Cerebellum (tissue), 4 donors: ENCODE measurements at places on chromosomes 3 and 15. TPM values are rescaled to one million over a fixed set of nuclear protein-coding genes. Genes with fewer than 3 reads are reported as not detected.

GLDN gene
- total RNA-seq, result 1.2 TPM

FBLN2 gene
- total RNA-seq, result 11.3 TPM

ANKUB1 gene
- total RNA-seq, result 0.36 TPM

TMOD2 gene
- total RNA-seq, result 105 TPM

HYAL3 gene
- total RNA-seq, result 4.2 TPM

TLR9 gene
- 0.09 TPM for total RNA-seq

DNA sequence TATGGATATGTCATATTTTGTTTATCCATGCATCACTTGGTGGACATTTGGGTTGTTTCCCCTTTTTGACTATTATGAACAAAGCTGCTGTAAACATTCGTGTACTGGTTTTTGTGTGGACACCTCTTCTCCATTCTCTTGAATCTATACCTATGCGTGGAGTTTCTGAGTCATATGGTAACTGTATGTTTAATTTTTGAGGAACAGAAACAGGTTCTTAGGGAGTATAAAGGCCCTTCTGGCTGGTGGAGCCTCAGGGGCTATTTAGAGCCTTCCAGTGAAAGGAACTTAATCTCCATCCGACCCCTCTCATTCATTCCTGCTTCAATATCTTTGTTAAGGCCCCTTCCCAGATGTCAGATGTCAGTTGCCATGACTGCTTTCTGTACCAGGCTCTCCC is 14.1 kb upstream of the CTXND1 start:
- no peak for DNase-seq

GRCh38 chr15:63478243-63478642 is 26.1 kb upstream of the USP3 start:
- DNase-seq, result no peak

GRCh38 chr3:178538056-178538455 is 1.8 kb downstream of the KCNMB2 start:
- no peak for DNase-seq

DNA sequence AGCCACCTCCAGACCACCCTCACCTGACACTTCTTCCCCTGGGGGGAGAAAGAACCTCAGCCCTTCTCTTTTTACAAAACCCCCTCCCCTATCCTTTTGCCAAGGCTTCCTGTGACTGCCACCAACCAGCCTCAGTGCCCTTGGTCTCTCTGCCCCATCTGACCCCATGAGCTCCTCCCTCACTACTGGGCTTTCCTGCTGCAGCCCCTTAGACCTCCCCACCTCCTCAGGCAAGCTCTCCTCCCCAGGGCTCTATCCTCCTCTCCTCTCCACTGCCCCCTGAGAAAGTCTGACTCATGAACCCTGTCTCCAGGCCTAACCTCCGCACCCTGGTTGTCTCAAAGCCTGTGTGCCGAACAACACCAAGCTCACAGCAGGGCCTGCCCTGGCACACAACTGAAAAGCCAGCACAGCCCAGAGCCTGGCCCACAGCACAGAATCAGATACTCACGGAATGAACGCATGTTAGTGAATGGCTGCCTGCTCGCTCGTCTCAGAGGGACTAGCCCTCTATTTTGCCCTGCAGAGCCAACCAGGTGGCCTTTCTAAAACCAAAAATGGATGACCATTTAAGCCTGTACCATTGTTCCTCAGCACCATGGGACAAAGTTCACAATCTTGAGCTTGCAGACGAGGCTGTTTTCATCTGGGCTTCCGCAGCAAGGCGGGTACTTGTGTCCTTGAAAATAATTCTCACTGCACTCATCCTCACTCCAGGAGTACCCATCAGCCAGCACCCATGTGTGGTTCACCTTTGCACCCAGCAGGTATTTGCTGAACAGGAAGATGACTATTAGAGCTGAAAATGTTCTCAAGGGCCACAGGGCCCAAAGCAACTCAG is 1.7 kb downstream of the CHDH start:
- DNase-seq, result peak; percentile 43

DNA sequence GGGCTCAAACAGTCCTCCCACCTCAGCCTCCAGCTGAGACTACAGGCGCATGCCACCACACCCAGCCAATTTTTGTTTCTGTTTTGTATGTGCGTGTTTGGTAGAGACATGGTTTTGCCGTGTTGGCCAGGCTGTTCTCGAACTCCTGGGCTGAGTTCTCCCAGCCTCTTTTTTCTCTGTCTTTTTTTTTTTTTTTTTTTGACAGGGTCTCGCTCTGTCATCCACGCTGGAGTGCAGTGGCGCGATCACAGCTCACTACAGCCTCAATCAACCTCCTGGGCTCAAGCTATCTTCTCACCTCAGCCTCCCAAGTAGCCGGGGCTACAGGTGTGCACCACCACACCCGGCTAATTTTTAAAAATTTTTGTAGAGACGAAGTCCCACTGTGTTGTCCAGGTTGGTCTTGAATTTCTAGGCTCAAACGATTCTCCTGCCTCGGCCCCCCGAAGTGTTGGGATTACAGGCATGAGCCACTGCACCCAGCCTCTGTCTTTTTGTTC is 867 bp upstream of the DCAF1 start:
- DNase-seq, result no peak

DNA sequence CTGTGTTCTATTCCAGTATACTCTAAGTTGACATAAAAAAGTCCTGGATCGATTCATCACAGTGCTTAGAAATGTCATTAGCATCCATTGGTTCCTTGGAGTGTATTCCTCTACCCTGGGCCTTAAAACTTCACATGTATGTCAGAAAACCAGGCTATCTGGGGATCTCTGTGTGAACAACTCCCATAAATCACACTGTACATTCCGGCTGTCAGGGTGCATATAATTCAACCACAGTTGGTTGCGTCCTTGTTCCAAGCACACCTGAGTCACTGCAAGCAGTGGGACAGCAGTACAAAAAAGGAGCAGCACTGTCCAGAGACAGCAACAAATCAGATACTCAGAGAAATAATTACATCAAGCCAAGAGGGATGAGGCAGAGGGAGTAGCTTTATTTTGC is 52.4 kb downstream of the PDZRN3 start:
- DNase-seq, result no peak

- DNase-seq, result no peak
Measured at GRCh38 chr15:47796830-47797229, 79.5 kb downstream of the SEMA6D start.

- no peak for DNase-seq
Measured at GRCh38 chr15:30865257-30865656, 38.5 kb upstream of the FAN1 start.

DNA sequence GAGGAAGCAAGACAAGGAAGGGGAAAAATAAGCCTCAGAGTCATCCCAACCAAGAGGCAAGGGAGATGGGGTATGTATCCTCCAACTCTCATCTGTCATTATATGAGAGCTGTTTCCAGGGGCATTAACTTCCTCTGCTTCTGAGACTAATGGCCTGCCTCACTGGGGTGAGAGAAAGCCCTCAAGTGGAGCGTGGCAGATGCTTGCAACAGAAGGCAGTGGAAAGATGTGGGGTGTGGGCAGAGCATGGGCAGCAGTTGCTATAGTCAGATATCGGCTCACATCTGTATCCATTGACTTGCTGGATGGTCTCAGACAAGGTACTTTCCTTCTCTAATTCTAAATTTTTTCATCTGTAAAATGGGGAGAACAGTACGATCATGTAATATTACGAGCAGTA is 81.7 kb upstream of the PLCL2 start:
- no peak for DNase-seq

DNA sequence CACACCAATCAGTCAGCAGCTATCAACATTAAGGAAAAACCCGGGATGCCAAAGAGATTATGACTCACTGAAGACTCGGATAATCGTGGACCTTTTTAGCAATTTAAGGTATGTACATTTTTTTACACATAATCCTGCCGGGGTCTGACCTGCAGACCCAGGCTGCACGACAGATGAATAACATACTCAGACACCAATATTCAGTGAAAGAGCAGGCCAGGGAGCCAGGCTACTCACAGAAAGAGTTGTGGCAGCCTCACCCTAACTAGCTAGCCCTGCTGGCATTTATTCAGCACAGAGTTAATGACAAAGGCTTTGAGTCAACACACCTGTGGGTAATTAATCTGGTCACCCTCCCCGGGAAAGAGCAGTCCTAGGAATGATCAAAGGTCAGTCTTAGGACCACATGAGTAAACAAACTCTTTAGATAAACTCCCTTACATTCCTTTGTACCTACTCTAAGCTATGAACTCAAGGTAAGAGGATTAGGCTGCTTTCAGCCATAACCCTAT is 727.5 kb downstream of the TBL1XR1 start:
- no peak for DNase-seq

GRCh38 chr3:64070704-64071103 is 47.4 kb upstream of the PSMD6 start:
- no peak for DNase-seq

DNA sequence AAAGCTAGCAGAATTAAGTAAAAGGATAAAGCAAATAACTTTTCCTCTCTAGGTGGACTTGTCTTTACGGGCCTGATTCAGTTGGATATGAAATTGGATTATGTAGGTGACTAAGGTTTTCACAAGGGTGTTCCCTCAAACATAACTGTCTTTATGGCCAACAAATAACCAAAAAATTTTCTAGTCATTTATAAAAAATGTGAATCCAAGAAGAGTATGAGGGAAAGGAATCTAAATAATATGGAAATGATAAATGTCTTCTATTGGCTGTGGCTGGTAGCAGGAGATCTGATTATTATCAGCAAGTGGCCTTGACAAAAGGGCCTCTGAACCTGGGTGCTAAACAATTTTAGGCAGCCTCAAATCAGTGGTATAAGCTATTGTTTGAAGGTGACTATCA is 594.0 kb upstream of the UBE2E2 start:
- no peak for DNase-seq

GRCh38 chr3:35965908-35966307 is 326.6 kb downstream of the ARPP21 start:
- DNase-seq, result peak; percentile 44

DNA sequence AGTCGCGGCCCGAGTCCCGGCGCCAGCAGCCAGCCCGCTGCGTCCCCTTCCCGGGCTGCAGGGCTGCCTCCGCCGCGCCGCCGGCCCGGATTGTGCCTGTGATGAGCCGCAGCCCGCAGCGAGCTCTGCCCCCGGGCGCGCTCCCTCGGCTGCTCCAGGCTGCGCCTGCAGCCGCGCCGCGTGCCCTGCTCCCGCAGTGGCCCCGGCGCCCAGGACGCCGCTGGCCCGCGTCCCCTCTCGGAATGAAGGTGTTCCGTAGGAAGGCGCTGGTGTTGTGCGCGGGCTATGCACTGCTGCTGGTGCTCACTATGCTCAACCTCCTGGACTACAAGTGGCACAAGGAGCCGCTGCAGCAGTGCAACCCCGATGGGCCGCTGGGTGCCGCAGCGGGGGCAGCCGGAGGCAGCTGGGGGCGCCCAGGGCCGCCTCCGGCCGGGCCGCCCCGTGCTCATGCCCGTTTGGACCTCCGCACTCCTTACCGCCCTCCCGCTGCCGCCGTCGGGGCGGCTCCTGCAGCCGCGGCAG is 1.2 kb downstream of the CHST2 start:
- no peak for DNase-seq

DNA sequence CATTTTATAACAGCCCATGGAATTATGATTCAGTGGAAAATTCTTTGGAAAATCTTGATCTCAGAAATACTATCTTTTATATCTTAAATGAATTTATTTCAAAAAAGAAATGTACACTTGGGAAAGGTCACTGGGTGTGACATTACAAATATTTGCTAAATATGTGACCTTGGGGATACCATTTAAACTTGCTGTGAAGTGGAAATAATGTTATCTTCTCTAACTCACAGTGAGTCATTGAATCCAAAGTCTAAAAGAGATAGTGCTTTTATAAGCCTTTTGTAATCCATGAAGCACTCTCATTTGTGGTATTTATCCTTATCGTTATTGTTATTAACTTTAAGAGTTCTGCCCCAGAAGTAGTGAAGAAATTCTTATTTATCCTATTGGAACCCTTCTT is 289.8 kb upstream of the SEMA6D start:
- DNase-seq, result no peak

GRCh38 chr3:101936419-101937356 is 87.4 kb downstream of the NFKBIZ start:
- DNase-seq, result no peak

DNA sequence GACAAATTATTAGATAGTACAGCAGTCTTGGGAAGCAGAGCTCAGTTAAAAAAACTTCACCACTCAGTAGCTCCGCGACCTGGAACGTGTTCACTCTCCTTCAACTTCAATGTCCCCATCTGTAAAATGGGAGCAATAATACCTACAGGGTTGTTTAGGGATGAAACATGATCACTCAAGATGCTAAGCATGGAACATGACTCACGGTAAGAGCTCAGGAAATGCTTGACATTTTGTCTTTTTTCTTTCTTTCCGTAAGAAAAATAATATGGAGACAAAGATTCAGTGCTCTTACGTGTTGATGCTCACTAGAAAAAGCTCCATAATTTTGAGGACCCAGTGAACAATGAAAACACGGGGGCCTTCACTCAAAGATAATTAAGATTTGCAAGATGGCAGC is 606.7 kb upstream of the MDFIC2 start:
- DNase-seq, result no peak

GRCh38 chr3:126064627-126065258 is 19.2 kb downstream of the SLC41A3 start:
- no peak for DNase-seq

DNA sequence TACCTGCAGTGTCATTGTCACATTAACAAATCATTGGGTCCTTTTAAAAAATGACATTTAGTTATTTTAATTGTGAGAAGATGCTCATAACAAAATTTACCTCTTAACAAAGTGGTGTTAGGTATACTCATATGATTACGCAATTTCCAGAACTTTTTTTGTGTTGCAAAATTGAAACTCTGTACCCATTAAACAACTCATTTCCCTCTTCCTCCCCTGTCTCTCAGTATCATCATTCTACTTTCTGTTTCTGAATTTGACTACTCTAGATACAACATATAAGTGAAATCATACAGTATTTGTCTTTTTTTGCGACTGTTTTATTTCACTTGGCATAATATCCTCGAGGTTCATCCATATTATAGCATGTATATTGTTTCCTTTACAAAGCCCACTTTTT is 58.7 kb upstream of the CHST2 start:
- DNase-seq, result no peak

DNA sequence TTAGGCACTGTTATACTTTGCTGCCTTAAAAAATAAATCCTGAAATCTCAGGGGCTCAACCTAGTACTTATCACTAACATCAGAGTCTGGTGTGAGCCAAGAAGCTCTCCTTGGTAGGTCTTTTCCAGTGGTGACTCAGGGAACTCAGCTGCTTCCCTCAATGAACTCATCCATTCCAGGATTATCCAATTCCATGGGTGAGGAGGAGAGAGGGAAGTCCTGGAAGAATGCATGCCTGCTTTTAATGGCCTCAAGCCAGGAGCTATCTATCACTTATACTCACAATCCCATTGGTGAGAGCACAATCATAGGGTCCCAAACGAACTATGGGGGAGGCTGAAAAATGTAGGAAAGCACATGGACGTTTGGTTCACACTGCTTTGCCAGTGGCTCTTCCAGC is 113.6 kb downstream of the POLR2M start:
- no peak for DNase-seq

DNA sequence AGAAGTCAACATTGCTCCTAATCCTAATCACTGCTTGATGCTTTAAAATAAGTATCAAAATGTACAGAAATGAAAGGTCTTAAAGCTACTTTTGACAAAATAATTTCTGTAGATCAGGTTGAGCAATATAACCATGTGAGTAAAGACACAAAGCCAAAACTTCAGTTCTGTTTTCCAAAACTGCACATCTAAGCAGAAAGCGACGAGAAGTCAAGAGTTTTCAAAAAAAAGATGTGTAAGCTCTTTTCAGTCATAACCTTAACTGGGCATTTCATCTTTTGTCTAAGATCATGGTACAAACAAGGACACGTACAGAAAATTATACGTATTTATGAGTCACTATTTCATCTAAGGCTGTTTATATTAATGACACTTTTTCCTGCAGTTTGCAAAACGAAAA is 608.8 kb downstream of the FOXP1 start:
- no peak for DNase-seq

GRCh38 chr3:146542179-146542578 is 2.2 kb downstream of the PLSCR1 start:
- DNase-seq, result no peak
